Karpas-422 (cell line): ENCODE measurements at places on chromosomes 3 and 15. TPM values are rescaled to one million over a fixed set of nuclear protein-coding genes. Genes with fewer than 3 reads are reported as not detected.

- 0 out of 2 replicates have a peak, but pooled peaks cover 8% of the 10 kb centered on the region for H3K36me3 ChIP-seq
- no peak overlapping the region for H3K27ac ChIP-seq
- H3K27me3 ChIP-seq = no peaks in the 10 kb centered on the region
- no peak for DNase-seq
- peaks cover 23% of the 10 kb centered on the region for H3K4me1 ChIP-seq
Observed at GRCh38 chr3:40237889-40238571, 71.5 kb upstream of the EIF1B start.

- no peak overlapping the region for H3K27ac ChIP-seq
- H3K36me3 ChIP-seq = no peaks in the 10 kb centered on the region
- H3K4me1 ChIP-seq = peaks cover 22% of the 10 kb centered on the region
- H3K27me3 ChIP-seq = no peaks in the 10 kb centered on the region
- peak overlapping the region; percentile 22 for H3K4me3 ChIP-seq
Observed at GRCh38 chr3:185207931-185208746, 45.7 kb downstream of the EHHADH start.

DNA sequence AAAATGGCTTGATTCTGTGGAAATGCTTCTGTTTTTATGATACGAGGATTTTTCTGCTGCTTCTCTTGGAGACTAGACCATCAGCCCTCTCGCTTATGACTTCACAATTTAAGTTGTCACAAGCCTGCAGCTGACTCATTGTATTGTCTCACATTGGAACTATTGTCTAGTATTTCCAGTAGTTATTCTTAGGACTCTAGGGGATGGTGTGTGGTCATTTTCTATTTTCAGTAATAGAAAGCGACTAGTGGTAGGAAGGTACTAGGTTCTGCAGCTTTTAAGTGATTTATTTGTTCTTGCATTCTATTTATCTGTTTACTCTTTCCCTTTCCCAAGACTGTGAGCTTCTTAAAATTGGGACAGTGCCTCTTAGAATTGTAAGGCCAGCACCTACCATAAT is 66.3 kb upstream of the CRTC3 start:
- DNase-seq = no peak
- H3K36me3 ChIP-seq = peaks cover 16% of the 10 kb centered on the region; the same call in 1 of the 2 replicates
- no peaks in the 10 kb centered on the region for H3K4me1 ChIP-seq
- no peak overlapping the region for H3K4me3 ChIP-seq
- H3K27ac ChIP-seq = no peak overlapping the region

- H3K4me3 ChIP-seq = no peak overlapping the region
- H3K27me3 ChIP-seq = no peaks in the 10 kb centered on the region
- DNase-seq = no peak
- no peak overlapping the region for H3K27ac ChIP-seq
- no peaks in the 10 kb centered on the region for H3K4me1 ChIP-seq
Observed at GRCh38 chr3:16940769-16941700, 56.3 kb downstream of the PLCL2 start.

GRCh38 chr15:71254491-71254890 is 139.2 kb downstream of the THSD4 start:
- no peak for DNase-seq
- H3K27ac ChIP-seq = no peak overlapping the region
- H3K4me3 ChIP-seq = no peak overlapping the region
- H3K4me1 ChIP-seq = no peaks in the 10 kb centered on the region
- H3K36me3 ChIP-seq = no peaks in the 10 kb centered on the region
- no peaks in the 10 kb centered on the region for H3K27me3 ChIP-seq

DNA sequence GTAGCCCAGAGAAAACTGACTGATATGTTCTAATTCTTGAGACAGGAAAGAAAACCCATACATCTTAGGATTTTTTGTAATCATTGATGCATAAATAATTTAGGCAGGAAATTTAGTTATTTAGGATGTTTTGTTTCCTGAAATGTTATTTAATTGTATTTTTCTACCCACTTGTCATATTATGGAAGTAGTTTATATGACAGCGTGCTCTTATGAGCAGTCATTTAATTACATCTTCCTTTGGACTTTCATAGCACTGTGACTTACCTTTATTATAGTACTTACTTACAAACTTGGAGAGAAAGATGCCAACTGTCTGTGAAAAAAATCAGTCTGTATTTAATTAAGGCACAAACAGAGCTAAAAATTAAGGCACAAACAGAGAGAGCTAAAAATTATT is 65.0 kb downstream of the AKAP13 start:
- no peak overlapping the region for H3K4me3 ChIP-seq
- H3K36me3 ChIP-seq = no peaks in the 10 kb centered on the region; the same call in 1 of the 2 replicates
- no peaks in the 10 kb centered on the region for H3K27me3 ChIP-seq
- H3K4me1 ChIP-seq = peaks cover 53% of the 10 kb centered on the region
- H3K27ac ChIP-seq = peak overlapping the region; percentile 89

GRCh38 chr3:141487521-141488252 is 860 bp downstream of the RASA2 start:
- no peaks in the 10 kb centered on the region for H3K27me3 ChIP-seq
- no peaks in the 10 kb centered on the region for H3K36me3 ChIP-seq
- H3K27ac ChIP-seq = peak overlapping the region; percentile 62
- peak overlapping the region; percentile 79 for H3K4me3 ChIP-seq
- DNase-seq = peak; percentile 94

DNA sequence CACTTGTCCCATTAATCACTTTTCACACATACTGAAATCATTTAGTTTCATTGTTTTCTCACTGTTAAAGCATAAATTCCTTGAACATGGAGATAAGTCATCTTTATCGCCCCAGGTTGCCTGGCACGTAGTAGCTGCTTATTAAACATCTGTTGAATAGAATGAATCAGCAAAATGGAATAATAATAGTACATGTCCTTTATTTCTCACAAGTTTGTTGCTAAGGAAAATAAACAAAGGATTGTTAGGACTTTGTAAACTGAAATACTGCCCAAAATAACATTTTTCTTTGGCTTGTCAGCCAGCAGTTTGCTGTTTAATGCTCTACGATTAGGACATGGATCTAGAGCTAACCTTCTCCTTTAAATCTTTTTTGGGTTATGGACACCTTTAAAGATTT is 17.9 kb downstream of the SLC35A5 start:
- no peaks in the 10 kb centered on the region for H3K27me3 ChIP-seq
- H3K4me3 ChIP-seq = no peak overlapping the region
- peaks cover 16% of the 10 kb centered on the region for H3K4me1 ChIP-seq
- peak overlapping the region; percentile 44 for H3K27ac ChIP-seq

GRCh38 chr3:50562861-50563260 is 4.7 kb downstream of the C3orf18 start:
- DNase-seq = no peak
- H3K27ac ChIP-seq = no peak overlapping the region
- no peaks in the 10 kb centered on the region for H3K27me3 ChIP-seq
- H3K4me1 ChIP-seq = peaks cover 10% of the 10 kb centered on the region

DNA sequence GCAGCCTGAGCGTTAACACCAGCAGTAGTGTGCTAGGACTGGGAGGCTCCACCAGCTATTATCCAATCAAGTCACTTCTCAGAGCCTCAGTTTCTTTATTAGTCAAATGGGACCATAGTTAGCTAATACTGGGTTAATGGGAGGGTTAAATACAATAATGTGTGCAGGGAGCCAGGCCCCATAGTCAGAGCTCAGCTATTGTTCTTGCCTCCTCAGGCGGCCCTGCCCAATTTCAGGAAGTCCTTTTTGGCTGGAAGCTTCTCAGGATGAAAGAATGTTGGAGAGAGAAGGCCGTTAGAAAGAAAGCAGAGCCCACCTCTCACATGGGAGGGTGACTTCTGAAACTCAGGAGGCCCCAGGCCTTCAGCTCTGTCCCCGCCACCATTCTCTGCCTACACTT is 39.5 kb upstream of the SMAD6 start:
- DNase-seq = no peak
- H3K4me3 ChIP-seq = no peak overlapping the region
- no peaks in the 10 kb centered on the region for H3K4me1 ChIP-seq
- H3K27ac ChIP-seq = no peak overlapping the region
- H3K36me3 ChIP-seq = no peaks in the 10 kb centered on the region

- no peak overlapping the region for H3K27ac ChIP-seq
- no peaks in the 10 kb centered on the region for H3K27me3 ChIP-seq
Observed at GRCh38 chr3:186254676-186255650, 107.1 kb downstream of the DGKG start.

The SLCO2A1 gene
- not detected in 2 replicates for total RNA-seq

The CORO2B gene
- total RNA-seq = 0.26 and 0.69 TPM in 2 replicates

The LRRK1 gene
- total RNA-seq = 46.6 and 87.3 TPM in 2 replicates

The PLOD2 gene
- total RNA-seq = not detected in 2 replicates
